ENCODE measurements at places on chromosomes 5 and 9. TPM values are rescaled to one million over a fixed set of nuclear protein-coding genes. Genes with fewer than 3 reads are reported as not detected.

The MARCOL gene
- not detected for total RNA-seq

- no peak for DNase-seq
Observed at GRCh38 chr5:41507501-41507900, 2.9 kb downstream of the PLCXD3 start.

- DNase-seq, result no peak
Observed at GRCh38 chr5:172379481-172379880, 74.8 kb downstream of the SH3PXD2B start.

- DNase-seq, result no peak
Observed at GRCh38 chr9:109894473-109894872, 114.5 kb downstream of the PALM2AKAP2 start.

The OMD gene
- not detected for total RNA-seq

- DNase-seq, result no peak
Observed at GRCh38 chr5:96434201-96434645, 1.2 kb upstream of the PCSK1 start.

The LCP2 gene
- total RNA-seq, result 374 TPM

The SCGB3A2 gene
- total RNA-seq, result not detected

The TIFAB gene
- not detected for total RNA-seq

DNA sequence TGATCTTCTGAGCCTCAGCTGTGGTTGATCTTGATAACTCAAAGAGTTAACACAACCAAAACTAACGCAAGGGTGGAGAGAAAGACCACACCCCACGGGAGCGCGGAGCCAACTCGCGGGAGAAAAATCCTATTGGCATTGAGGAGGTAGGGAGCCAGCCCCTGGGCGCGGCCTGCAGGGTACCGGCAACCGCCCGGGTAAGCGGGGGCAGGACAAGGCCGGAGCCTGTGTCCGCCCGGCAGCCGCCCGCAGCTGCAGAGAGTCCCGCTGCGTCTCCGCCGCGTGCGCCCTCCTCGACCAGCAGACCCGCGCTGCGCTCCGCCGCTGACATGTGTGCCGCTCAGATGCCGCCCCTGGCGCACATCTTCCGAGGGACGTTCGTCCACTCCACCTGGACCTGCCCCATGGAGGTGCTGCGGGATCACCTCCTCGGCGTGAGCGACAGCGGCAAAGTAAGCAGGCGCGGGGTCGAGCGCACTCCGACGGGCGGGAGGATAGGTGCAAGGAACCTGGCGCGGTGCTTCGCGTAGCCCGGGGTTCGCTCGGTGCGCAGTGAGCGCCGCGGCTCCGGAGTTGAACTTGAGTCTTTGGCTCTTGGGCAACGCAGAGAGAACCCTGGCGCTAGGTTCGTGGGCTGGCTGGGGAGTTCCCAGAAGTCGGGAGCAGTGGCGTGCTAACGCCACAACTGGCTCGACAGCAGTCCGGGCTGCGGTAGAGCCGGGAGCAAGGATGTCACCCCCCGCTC is at the start of gene GDA:
Gene GDA (plus strand): TSS at position 210 of the 745 bp plus-strand sequence. CDS start 120 bp downstream, at position 330.
- DNase-seq, result no peak

DNA sequence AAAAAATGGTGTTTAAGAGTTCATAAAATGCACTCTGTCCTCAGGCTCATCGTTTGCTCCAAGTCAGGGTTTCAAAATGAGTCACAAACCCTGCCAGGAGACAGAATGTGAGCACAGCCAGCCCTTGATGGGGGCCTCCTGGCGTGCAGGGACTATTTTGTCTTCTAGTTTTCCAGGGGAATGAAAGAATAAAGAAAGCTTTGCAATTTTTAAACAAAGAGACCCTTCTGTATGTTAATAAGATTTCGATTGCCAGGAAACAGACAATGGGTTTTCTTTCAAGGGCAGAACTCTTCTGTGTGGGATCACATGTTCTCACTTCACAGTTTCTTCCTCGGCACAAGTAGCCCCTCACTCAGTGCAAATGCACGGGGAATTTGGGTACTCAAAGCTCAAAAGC is 121.4 kb upstream of the C6 start:
- DNase-seq, result no peak

- DNase-seq, result no peak
Observed at GRCh38 chr5:133226186-133226585, 174.4 kb downstream of the HSPA4 start.

DNA sequence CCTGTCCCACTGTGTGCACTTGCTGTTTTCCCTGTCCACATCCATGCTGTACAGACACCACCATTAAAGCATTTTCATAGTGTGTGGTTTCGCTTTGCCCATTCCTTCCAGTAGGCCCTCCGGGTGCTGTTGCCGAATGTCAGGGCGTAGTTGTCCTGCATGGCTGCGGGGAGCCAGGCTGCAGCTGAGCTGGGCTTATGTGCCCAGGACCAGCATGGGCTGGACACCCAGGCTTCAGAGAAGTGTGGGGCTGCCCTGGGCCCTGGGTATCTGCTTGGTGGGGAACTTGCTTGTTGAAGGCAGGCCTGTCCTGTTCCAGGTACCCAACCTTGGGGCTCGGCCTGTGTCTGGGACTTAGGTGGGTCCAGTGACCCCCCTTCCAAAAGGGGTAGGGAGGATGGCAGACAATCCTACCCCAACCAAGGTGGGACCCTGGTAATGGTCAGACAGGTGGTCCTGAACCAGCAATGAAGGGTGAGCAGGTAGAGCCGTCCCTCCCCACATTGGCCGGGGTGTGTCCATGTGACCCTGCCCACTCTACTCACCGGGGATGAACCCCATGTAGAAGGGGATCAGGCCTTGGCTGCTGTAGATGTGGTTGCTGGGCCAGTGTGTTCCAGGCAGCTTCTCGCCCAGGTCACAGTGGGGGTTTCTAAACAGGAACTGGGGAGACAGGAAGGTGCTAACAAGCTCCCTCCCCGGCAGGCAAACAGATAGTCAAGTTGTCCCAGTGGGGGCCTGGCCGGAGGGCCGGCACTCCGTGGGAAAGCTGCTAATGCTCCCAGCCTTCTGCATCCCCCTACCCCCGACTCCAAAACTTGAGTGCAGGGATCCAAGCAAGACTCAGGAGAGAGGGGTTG is 2.8 kb downstream of the TUBB4B start:
- no peak for DNase-seq

GRCh38 chr9:114806526-114806900 is 674 bp upstream of the TNFSF15 start:
- DNase-seq, result no peak

The GPR150 gene
- total RNA-seq, result 2.2 TPM

DNA sequence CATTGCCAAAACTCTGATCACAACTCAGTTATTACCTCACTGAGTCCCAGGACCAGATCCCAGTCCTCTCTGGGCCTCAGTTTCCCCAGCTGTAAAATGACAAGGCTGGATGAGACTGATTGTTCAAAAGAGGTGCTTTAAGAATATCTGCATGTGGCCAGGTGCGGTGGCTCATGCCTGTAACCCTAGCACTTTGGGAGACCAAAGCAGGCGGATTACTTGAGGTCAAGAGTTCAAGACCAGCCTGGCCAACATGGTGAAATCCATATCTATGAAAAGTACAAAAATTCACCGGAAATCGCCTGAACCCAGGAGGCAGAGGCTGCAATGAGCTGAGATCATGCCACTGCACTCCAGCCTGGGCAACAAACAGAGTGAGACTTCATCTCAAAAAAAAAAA is 8.3 kb downstream of the ATOX1 start:
- no peak for DNase-seq

DNA sequence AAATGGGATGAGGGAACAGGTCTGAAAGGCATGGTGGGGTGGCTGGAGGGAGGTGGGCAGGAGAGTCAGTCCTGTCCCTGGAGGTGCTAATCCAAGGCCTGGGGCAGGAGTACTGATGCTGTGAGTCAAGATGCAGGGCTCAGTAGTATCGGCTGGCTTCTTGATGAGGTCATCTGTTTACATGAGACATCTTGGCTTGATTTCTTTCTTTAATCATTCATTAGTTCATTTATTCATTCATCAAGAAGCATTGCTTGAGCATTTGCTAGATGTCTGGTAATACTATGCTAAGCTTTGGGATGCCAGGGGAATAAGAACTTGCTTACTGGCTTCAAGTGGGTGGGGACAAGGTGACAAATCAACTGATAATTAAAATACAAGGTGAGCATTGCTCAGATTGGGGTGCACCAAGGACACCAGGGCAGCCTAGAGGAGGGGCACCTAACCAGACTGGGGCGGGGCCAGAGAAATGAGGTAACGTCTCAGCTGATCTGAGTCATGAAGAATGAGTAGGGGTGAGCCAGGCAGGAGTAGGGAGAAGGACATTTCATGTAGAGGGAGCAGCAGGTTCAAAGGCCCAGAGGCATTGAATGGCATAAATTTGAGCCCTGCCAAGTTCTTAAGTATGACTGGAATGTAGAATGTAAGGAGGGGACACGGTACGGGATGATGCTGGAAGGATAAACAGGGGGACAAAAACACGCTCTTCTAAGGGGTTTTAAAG is 88.8 kb downstream of the EGFLAM start:
- no peak for DNase-seq

The CNTNAP3B gene
- total RNA-seq, result not detected

The PTGDS gene
- 26.4 TPM for total RNA-seq

GRCh38 chr5:176854164-176854563 is 43.8 kb downstream of the UNC5A start:
- DNase-seq, result no peak

GRCh38 chr9:132754236-132754635 is 84.0 kb downstream of the GTF3C4 start:
- DNase-seq, result no peak

- no peak for DNase-seq
Observed at GRCh38 chr5:87300744-87301143, 33.1 kb downstream of the RASA1 start.

The CCL28 gene
- 15.8 TPM for total RNA-seq

The GCNT4 gene
- total RNA-seq, result 11.5 TPM

The LRRC19 gene
- total RNA-seq, result not detected

DNA sequence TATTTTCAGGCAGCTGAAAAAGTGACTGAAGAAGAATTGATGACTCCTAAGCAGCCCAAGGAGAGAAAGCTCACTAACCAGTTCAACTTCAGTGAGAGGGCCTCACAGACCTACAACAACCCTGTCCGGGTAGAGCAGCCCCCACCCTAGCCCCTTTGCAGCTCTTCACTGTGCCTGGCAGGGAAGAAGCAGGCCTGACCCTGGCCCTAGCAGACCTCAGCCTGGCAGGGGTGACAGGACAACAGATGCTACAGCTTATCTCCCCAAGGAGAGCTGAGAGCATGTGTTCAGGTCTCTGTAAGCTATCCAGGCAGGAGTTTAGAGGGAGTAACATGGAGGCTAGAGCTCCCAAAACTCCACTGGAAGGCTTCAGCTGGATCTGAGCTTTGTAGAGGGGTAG is 31.8 kb downstream of the DNAI1 start:
- no peak for DNase-seq

The CAVIN4 gene
- total RNA-seq, result not detected

DNA sequence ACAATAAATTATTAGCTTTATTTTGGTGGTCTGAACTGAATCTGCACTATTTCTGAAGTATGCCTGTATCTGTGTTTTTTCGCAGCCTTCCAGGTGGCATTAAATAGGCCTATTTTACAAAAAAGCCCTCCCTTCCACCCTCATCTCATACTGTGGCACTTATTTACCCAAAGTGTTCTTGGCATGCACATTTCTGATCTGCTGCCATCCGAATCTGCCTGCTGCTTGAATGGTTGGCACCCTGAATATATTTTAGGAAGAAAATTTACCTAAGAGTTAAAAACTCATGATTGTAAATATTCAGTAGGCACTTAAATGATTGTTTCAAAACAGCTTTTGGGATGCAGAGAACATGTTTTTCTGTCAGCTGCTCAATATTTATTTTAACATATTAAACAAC is 150.1 kb downstream of the SLC28A3 start:
- no peak for DNase-seq

GRCh38 chr5:134493461-134494055 is 31.9 kb upstream of the JADE2 start:
- no peak for DNase-seq

GRCh38 chr9:91131433-91131839 is 230.3 kb downstream of the AUH start:
- no peak for DNase-seq

The CBY3 gene
- total RNA-seq, result not detected

- no peak for DNase-seq
Observed at GRCh38 chr5:142792865-142793232, 22.7 kb downstream of the ARHGAP26 start.

GRCh38 chr5:151095341-151096000 is 14.6 kb upstream of the TNIP1 start:
- no peak for DNase-seq

DNA sequence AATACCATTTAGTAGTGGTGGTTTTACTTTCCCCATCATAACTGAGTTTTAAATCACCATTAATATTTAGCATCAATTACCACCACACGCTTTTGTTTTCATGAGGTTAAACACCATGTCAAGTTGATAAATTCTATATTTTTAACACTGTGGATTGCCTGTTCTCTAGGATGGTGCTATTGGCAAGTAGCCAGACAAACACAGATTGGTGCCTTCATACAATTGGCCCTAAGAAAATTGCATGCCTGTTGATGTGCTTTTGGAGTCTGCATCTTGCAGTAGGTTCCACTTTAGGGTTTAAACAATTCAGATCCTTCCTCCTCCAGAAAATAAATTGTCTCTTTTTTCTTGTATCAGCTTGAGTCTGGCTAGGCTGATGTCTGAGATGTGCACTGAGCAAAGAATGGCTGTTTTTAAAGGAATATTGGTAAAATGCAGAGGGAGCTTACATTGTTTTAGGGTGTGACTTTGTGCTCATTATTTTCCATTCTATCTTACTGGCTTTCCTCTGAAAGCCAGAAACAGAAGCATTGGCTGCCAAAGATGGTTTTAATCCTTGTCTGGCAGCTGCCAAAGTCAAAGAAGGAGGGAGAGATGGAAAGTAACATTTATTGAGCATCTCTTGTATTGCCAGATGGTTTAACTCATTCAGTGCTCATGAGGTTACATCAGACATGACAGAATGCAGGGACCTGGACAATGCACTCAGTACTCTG is 19.6 kb upstream of the MAN2A1 start:
- DNase-seq, result no peak

DNA sequence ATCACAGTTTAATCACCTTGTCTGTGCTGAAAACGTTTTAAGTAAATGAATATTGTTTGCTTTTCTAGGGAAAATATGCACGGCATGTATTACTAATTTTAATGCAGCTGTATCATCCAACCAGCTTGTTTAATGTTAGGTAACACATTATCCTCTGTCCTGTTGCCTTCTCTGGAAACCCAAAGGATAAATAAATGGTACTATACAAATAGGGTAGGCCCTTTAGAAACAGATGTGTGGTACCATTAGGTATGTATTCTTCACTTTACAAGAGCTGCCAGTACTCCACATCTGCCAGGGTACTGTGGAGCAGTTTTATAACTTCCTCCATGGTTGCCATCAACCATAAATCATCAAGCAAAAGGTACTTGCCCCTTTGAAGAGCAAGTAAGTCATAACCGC is 42.9 kb downstream of the FAF2 start:
- no peak for DNase-seq

The ELAVL2 gene
- total RNA-seq, result 0.79 TPM

GRCh38 chr5:170783498-170784247 is at the start of gene GABRP:
GABRP (plus strand) TSS chr5:170783725; CDS start chr5:170788616, 4,891 bp downstream.
- DNase-seq, result no peak

DNA sequence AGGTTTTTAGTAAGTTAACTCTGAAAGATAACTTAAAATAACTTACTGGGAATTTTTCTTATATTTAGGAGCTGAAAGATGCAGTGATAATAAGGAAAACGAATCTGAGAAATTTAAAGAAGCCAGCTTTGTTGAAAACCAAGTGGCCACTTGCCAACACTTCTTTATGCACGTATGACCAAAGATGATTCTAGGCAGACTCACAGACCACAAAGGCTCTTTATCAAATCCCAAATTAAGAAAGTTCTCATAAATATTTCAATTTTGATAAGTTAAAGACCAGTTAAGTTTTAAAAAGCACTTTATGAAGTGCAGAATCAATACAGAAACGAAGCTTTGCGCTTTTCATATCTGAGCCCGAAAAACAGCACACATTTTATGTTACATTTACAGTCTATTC is 1.5 kb downstream of the AFF4 start:
- no peak for DNase-seq
